ENCODE measurements at places on chromosomes 2 and 18. TPM values are rescaled to one million over a fixed set of nuclear protein-coding genes. Genes with fewer than 3 reads are reported as not detected.

DNA sequence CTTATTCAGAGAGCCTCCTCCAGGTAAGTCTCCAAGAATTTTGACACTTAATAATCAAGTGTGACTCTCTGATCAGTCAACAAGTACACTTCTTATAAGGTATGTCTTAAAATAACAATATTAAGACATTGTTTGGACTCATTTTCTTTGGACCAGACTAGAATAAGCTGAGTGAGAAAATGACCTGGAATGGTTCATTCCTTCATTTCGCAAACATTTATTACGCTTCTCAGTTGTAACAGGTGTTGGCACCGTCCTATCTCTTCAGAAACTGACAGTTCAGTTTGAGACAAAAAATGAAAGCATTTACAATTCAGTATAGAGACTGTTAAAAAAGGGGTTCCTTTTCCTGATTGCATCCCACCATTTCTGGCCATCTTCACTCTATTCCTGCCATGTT is 46.6 kb downstream of the TSPYL6 start:
- DNase-seq, result no peak

The TMEM169 gene
- 0.40 TPM for total RNA-seq

- peak; percentile 13 for DNase-seq
These were observed 57.4 kb upstream of the PCBP1 start for GRCh38 chr2:70029814-70030409.

The WDR43 gene
- total RNA-seq, result 51.6 TPM

The TRPM8 gene
- total RNA-seq, result not detected

The NRP2 gene
- total RNA-seq, result 137 TPM

The C2orf66 gene
- not detected for total RNA-seq

The BIRC6 gene
- total RNA-seq, result 142 TPM

- no peak for DNase-seq
These were observed 97.4 kb downstream of the ZNF516 start for GRCh38 chr18:76397631-76398030.

- no peak for DNase-seq
These were observed 150.9 kb upstream of the SERTAD2 start for GRCh38 chr2:64804651-64805050.

DNA sequence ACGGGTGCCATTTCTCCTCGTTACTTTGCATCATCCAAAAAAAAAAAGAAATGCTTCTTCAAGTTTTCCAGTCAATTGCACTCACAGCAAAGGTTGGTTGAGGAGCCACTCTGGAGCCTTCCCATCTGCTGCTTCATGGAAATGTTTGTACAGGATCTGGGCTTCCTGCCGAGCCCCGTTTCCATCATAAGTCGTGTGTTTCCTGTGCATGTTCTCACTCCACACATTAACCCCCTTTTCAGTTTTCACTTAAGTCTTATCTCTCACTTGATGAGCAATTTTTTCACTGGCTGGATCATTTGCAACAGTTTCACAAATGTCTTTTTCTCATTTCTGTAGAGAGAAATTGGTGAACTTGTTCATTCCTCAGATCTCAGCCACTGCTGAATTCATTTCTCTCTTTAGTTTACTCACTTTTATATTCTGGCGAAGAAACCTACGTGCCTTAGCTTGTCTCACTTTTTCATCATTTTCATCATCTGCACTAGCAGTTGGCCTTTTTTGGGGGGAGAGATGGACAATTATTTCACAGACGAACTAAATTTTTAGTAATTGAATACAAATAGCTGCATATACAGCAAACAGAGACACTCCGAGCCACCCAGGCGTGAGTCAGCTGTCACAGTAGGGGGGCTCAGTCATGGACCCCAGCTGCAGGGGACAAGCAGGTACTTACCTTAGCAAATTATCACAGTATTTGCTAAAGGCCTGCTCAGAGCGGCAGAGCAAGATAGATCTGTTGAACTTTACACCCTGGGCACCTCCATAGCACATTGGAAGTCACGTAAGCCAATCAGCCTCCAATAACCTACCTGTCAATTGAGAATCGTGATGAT is 750.8 kb upstream of the ID2 start:
- no peak for DNase-seq

The TMEM247 gene
- not detected for total RNA-seq

DNA sequence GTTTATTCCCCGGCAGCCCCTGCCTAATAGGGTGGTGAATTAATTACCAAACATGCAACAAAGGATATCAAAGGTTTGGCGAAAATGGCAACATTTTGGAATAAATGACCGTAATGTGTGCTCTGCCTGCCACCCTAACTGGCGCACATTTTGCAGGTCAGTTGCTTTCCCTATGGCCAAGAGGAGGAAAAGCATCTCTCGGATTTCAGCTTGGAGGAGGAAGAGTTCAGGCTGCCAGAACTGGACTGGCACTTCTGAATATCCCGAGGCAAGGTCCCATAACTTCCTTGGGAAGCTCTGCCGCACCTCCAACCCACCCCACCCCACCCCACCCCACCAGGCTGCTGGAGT is 37.1 kb downstream of the SLC25A52 start:
- no peak for DNase-seq

- no peak for DNase-seq
These were observed 21.9 kb downstream of the SLC25A52 start for GRCh38 chr18:31738460-31739407.

The CYP26B1 gene
- 0.44 TPM for total RNA-seq

- DNase-seq, result peak; percentile 88
These were observed 48.2 kb downstream of the TWIST2 start for GRCh38 chr2:238895891-238896600.

GRCh38 chr18:72235422-72235821 is 308.7 kb downstream of the CBLN2 start:
- DNase-seq, result no peak

The WNT10A gene
- not detected for total RNA-seq

- DNase-seq, result peak; percentile 22
These were observed 190.0 kb downstream of the SEPTIN10 start for GRCh38 chr2:109423556-109424359.

DNA sequence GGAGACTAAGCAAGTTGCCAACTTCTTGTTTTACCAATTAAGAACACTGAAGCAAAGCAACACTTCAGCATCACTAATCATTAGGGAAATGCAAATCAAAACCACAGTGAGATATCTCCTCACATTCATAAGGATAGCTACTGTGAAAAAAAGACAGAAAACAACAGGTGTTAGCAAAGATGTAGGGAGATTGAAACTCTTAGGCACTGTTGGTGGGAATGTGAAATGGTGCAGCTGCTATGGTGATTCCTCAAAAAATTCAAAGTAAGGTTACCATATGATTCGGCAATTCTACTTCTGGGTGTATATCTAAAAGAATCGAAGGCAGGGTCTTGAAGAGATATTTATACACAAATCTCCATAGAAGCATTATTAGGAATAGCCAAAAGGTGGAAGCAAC is 8.6 kb upstream of the PRKD3 start:
- DNase-seq, result no peak

GRCh38 chr2:189952536-189953109 is 109.9 kb downstream of the MSTN start:
- DNase-seq, result peak; percentile 40

GRCh38 chr2:186442885-186443284 is 43.2 kb upstream of the ZC3H15 start:
- no peak for DNase-seq

DNA sequence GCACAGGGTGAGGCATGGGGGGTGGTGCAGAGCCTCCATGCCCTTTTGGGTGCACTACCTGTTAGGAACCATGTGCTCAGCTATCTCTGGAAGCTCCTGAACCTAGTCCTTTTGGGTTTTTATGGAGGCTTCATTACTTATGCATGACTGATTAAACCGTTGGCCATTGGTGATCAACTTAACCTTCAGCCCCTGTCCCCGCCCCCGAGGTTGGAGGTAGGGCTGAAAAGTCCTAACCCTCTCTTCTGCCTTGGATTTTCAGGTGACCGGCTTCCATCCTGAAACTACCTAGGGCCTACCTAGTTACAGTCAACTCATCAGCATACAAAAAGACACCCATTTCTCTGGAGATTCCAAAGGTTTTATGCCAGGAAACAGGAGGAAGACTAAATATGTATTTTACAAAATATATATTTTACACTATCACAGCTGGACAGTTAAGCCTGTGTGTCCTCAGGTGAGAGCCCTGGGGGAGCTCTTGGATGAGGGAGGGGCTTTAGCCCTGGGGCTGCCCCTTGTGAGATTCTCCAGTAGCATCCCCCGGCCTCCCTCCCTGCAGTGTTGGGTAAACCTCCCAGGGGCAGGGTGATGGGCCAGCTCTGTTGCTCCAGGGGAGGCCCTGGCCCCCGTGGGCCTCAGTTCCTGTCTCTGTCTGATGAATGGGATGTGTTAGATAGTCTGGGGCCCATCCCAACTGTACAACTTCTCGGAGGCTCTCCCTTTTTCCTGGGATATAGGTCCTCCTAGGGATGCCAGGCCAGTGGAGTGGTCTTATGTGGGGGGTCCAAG is 24.1 kb downstream of the GLI2 start:
- no peak for DNase-seq

DNA sequence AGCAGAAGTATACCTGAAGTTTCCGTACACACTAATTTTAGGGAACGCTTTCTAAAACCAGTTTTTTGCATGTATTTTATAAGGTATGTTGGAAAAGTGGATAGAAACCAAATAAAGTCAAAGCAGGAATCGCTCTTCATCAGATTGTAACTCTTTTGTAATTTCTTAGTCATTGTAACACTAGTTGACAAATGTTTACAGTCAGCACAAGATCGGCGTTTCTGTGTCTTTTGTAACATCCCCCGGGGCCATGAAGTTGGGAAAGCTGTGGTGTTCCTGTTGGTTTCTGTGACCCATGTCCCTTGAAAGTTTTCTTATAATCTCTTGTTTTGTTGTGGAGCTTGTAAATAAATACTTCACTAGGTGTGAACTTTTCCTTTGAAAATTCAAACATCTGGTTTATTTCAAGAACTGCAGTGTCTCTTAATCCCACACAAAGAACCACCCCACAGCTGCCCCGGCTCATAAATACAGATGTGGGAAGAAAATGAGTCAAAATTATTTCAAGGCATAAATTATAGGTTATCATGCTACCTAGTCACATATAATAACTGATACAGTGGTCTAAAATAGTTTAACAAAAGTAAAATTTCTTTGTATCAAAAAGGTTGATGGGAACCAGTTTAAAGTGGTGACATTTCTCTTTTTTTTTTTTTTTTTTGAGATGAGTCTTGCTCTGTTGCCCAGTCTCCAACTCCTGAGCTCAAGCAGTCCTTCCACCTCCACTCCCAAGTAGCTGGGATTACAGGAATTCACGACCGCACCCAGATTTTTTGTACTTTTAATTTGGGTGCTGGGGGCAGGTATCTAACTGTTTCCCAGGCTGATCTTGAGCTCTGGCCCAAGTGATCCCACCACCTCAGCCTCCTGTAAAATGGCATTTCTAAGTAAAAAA is 751 bp upstream of the NMI start:
- DNase-seq, result no peak

The UNC80 gene
- total RNA-seq, result 0.20 TPM

The SLC11A1 gene
- under 0.01 TPM for total RNA-seq

Measured in lung microvascular endothelial cell (primary cell).